ENCODE measurements at places on chromosomes 7 and 10.
A peak's percentile ranks its signal among the peaks of the same experiment; 100 is the strongest.

- DNase-seq, result no peak
Observed at GRCh38 chr10:100624298-100624697, 88.6 kb downstream of the HIF1AN start.

GRCh38 chr7:77697535-77697831 lies 1.2 kb downstream of the RSBN1L start:
- no peak for DNase-seq

DNA sequence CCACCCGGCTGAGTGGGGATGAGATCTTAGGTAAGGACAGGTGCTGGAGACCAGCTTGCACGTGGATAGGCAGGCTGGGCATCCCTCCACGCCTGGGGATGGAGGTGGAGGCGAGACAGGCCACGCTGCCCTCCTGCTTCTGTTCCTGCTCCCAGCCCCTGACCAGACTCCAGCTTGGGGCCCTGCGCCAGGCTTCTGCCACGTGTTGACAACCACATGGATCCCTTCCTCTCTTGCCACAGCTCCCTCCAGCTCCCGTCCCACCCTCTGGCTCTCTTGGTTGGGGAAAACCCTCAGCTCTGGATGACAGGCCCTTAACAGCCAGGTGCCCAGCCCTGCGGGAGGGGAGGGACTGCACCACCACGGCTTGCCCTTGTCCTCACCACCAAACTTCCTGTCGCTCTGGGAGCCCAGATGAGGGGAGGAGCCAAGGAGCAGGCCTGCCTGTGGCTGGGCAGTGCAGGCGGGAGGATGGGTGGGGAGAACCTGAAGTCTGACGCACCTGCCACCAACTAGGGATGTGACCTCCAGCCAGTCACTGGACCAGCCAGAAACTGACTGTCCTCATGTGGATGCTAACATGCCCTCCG lies 36.0 kb downstream of the KCNH2 start:
- DNase-seq, result no peak

GRCh38 chr10:11586170-11586569 lies 25.3 kb downstream of the USP6NL start:
- no peak for DNase-seq

DNA sequence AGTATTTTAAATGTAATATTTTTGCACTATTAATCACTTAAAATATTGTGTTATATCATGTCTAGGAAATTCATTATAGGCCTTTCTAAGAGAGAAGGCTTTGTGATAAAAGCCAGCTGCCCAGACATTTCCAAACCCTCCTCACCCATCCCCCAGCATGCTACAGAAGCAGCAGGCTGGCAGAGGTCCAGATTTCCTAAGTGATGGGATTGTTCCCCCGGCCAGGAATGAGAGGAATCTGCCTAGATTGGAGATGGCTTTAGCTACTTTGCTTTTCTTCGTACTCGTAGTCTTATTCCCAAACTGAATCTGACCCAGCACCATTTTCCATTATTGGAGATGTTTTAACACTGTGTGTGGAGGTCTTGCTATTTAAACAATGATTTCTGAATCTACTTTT lies 29.4 kb downstream of the CDK14 start:
- DNase-seq, result peak; percentile 11

GRCh38 chr10:15213461-15213861 lies 45.0 kb upstream of the NMT2 start:
- no peak for DNase-seq

- no peak for DNase-seq
Observed at GRCh38 chr7:151490456-151491105, 29.1 kb downstream of the RHEB start.

GRCh38 chr7:16773326-16773725 lies 19.8 kb downstream of the TSPAN13 start:
- no peak for DNase-seq

DNA sequence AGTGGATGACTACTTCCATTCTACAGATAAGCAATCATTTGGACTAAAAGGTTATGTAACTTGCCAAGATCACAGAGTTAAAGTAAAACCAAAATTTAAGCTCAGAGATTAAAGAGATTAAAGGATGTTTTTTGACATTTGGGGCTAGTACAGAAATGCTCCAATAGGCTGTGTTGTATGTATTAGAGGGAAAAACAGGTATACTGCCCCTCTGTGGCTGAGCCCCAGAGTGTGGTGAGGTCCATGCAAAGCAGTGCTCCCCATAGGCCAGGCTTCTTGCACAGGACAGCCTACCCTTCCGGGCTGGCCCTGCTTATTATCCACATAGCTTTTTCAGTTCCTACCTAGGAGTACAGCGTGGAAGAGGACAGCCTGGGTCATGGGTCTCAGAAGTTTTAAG lies 322.8 kb downstream of the POM121L12 start:
- DNase-seq, result no peak

- no peak for DNase-seq
Observed at GRCh38 chr10:90394311-90394710, 463.5 kb downstream of the HTR7 start.

DNA sequence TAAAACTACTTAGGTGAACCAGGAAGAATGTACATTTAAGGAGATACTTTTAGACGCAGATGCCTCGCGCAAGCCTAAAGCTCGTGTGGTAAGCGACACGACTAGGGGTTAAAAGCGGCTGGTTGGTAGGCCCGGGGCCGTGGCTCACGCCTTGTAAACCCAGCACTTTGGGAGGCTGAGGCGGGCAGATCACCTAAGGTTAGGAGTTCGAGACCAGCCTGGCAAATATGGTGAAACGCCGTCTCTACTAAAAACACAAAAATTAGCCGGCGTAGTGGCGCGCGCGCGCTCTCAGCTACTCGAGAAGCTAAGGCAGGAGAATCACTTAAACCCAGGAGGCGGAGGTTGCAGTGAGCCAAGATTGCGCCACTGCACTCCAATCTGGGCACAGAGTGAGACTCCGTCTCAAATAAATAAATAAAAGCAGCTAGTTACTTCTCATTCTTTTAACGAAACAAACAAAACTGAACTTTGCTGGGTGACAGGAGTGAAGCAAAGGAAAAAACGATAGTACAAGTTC lies 879 bp downstream of the NUDT5 start:
- peak; percentile 18 for DNase-seq

DNA sequence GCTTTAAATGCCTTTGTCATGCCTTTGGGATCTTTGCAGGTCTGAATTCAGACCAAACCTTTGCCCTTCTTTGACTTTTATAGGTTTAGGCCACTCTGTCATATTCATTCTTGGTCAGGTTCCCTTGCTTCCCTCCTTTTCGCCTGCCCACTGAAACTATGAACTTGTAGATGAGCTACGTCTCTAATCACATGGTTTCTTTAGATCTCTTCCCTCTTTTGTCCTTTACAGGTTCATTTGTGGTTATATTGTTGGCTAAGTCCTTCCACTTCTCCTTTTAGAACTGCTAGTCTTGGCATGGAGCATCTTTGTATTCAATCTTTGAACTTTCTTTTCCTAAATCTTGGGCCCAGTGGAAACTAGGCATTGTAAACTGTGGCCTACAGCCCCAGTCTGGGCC lies 104.0 kb upstream of the ZEB1 start:
- DNase-seq, result no peak

DNA sequence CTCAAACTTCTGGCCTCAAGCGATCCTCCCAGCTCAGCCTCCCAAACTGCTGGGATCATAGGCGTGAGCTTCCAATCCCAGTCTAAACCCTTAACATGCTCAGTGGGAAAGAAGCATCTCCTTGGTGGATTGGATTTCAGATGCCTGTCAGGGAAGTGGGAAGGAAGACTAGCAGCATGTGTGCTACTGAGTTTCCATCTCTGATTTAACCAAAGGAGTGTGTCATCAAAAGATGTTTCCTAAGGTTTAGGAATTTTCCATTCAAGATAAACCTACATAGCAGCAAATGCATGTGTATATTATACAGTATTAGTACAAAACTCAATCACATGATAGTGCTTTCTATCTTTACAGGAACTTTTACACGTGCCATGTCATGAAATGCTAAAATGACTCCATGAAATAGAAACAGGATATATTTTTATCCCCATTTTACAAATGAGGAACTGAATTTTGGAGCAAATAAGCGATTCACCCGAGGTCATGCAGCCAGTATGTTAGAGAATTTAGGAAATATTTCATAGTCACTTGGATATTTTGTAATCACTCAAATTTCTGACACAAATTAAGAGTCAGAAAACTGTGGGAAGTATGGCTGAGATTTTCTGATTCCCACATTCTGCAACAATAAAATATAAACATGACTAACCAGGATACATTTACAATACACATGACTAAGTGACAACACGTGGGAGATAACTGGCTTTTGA lies 11.4 kb upstream of the TMEM26 start:
- DNase-seq, result no peak

DNA sequence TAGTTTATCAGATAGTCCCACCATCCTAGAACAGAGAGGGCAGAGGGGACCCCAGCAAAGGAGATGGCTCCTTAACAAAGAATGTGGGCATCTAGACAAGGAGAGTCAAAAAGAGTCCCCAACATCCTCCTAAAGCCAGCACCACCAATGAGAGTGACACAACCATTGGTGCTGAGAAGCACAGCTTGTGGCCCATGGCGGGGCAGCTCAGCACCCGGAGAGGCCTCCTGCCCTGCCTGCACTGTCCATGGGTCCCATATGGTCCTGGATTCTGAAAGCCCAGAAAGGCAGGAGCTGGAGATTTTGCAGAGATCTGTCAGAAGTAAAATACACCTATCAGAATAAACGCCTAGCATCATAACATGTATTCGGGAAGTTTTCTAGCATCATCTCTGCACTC lies 311.8 kb upstream of the ZNF32 start:
- no peak for DNase-seq

DNA sequence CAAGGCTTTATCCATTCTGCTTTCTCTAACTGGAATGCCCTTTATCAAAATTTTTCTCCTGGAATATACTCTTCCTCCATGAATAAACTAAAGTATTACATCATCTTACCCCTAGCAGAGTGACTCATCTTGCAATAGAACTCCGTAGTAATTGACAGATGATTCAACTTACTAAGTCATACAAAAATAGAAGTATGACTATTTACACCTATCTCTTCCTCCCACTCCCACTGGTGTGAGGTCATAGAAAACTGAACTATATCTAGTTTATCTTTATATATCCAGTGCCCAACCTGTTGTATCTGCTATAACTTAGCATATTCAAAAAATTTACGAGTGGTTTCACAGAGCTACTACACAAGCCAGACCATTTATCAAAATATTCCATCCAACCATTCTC lies 26.1 kb downstream of the ABCB1 start:
- DNase-seq, result peak; percentile 69

DNA sequence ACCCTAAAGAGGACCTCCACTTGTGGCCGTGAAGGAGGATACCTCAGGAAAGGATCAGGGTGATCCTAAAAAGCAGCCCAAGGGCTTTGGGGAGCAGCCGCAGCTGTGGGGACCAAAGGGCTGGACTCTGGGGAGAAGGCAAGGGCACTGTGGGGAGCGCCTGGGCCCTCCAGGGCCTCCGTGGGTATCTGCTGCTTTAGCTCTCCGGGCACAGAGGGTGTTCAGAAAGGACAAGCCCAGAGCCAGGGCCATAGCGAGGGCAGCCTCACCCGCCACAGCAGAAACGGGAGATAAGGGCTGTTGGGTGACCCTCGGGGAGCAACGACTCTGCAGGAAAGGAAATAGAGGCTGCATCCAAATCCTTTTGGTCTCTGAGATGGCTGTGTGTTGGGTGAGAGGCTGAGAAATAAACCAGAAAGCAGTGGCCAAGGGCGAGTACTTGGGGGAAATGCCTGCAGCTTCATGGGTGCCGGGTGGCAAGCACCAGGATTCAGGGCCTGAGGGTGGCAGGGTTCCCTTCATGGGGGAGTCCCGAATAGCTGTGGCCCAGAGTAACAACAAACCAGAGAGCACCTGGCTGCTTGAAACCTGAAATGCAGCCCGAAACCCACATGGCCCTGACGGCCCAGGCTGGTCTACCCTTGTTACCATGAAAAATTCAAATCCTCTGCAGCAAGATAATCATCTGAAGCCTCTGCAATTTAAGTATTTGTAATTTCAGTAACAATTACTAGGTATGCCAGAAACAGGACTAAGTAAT lies 95.2 kb downstream of the VIPR2 start:
- DNase-seq, result no peak

DNA sequence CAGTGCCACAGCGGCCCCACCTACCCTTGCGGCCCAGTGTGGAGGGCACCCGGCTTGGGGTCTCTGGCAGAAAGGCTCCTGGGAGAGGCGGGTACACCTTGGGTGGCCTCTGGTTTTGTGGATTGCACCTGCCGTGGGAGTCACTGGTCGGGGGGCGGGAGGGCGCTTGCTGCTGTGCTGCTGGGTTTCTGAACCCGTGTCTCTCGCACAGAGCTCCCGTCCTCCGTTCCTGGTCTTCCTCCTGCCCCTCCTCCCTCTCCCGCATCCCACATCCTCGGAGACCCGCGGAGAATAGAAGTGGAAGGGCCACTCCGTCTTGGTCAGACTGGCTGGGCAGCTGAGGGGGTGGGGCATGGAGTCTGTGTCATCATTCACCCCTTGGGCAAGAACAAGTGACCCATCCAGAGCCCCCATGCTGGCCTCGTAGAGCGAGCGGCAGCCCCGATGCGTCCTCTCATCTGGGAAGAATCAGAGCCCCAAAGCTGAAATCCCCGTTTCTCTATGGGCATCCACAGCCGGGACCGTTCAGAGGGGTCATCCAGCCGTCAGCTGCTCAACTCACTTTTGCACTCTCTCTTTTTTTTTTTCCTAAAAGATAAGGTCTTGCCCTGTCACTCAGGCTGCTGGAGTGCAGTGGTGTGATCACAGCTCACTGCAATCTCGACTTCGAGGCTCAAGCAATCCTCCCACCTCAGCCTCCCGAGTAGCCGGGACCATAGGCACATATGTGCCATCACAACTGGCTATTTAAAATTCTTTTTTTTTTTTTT lies 4.0 kb downstream of the MAFK start:
- DNase-seq, result no peak

GRCh38 chr10:101901340-101901739 lies 57.7 kb upstream of the KCNIP2 start:
- DNase-seq, result no peak

DNA sequence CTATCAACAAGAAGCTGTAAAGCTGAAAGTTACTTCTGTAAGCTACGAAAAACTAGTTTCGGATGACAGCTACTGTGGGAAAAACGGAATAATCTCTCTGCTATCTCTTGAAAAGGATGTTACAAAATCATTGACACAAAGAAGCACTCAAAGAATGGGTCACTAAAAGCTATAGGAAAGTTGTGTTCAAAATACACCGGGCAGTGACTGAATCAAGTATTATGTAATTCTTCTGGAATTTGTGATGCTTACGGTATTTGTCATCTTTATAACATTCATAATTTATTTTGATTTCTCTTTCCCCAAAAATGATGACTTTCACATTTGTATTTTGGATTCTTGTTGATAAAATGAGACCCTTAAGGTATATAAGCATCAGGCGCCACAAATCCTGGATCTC lies 112.1 kb upstream of the KLF6 start:
- no peak for DNase-seq

GRCh38 chr7:3272691-3273141 lies 28.3 kb upstream of the SDK1 start:
- peak; percentile 66 for DNase-seq
